ENCODE measurements at places on chromosomes 6 and 20. TPM values are rescaled to one million over a fixed set of nuclear protein-coding genes. Genes with fewer than 3 reads are reported as not detected.
A peak's percentile ranks its signal among the peaks of the same experiment; 100 is the strongest.

DNA sequence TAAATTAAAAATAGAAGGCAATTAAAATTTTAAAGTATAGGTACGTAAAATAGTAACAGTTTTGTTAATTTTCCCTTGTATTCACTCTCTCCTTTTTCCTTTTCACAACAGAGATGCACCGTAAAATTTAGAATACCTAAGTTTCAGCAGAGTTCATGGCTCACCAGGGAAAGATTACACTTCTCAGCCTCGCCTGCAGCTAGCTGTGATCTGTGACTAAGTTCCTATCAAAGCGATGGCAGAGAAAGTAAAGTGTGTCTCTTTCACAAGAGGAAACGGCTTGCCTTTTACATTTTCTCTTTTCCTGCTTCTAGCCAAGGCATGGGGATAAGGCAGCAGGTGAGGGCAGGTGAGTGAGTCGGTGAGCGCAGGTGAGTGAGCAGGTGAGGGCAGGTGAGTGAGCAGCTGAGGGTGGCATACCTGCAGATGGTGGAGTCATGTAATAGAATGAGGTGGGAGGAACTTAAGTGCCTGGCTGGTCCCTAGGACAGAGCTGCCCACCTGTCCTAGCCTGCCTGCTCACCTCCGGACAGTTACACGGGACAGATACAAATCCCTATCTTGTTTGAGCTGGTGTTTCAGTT is 30.9 kb downstream of the ZFP64 start:
- peaks cover 78% of the 10 kb centered on the region for H3K36me3 ChIP-seq
- H3K27ac ChIP-seq = no peak overlapping the region
- DNase-seq = no peak

- no peak for DNase-seq
- H3K4me3 ChIP-seq = no peak overlapping the region
Measured at GRCh38 chr20:32543570-32544259, 41.4 kb downstream of the NOL4L start.

The CLVS2 gene
- not detected for total RNA-seq

The MICA gene
- 19.2 TPM for total RNA-seq

DNA sequence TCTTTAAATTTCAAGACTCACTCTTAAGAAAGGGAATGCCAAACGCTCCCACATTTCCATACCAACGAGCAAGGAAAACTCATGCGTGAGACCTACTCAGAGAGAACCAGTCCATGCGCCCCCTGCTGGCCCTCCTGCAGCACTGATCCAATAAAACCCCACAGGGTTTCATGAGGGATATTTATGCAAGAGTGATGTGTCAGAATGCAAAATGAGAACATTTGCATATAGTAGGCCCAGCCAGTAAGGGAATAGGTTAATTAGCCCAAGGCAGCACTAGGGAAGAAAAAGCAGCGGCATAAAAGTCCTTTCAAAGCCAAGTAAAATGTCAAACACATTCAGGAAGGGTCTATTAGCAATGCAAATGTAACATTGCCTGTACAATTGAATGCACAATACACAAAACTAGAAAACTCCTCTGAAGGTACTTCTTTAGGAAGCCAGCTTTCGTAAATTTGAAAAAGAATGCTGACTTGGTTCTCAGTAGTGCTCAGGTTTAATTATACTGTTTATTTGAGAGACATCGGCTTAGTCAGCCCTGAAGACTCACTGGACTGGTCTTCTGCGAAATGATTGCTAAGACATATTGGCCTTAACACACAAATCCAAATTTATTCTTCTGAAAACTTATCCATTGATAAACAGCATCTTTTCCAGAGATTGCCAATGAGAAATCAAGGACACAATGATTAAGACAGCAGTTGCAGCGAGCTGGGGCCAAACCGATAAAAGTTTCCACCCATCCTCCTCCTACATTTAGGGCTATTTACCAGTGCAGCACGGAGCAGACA is 93.2 kb downstream of the GMPR start:
- H3K27ac ChIP-seq = no peak overlapping the region
- DNase-seq = peak; percentile 33
- H3K36me3 ChIP-seq = peaks cover 15% of the 10 kb centered on the region
- peaks cover 11% of the 10 kb centered on the region for H3K4me1 ChIP-seq
- H3K27me3 ChIP-seq = no peaks in the 10 kb centered on the region

- H3K36me3 ChIP-seq = no peaks in the 10 kb centered on the region
- H3K4me3 ChIP-seq = no peak overlapping the region
- no peaks in the 10 kb centered on the region for H3K27me3 ChIP-seq
- DNase-seq = peak; percentile 73
- H3K4me1 ChIP-seq = peaks cover 16% of the 10 kb centered on the region
- peak overlapping the region; percentile 36 for H3K27ac ChIP-seq
Measured at GRCh38 chr20:19275630-19276071, 63.2 kb downstream of the SLC24A3 start.

- H3K36me3 ChIP-seq = peaks cover 66% of the 10 kb centered on the region
- H3K27me3 ChIP-seq = no peaks in the 10 kb centered on the region
- no peak overlapping the region for H3K27ac ChIP-seq
- no peak for DNase-seq
Measured at GRCh38 chr6:44253307-44254101, 3.8 kb downstream of the SLC35B2 start.

- no peak overlapping the region for H3K27ac ChIP-seq
- H3K36me3 ChIP-seq = no peaks in the 10 kb centered on the region
- no peak overlapping the region for H3K4me3 ChIP-seq
- no peaks in the 10 kb centered on the region for H3K4me1 ChIP-seq
- no peaks in the 10 kb centered on the region for H3K27me3 ChIP-seq
Measured at GRCh38 chr6:156971153-156971885, 194.1 kb downstream of the ARID1B start.

DNA sequence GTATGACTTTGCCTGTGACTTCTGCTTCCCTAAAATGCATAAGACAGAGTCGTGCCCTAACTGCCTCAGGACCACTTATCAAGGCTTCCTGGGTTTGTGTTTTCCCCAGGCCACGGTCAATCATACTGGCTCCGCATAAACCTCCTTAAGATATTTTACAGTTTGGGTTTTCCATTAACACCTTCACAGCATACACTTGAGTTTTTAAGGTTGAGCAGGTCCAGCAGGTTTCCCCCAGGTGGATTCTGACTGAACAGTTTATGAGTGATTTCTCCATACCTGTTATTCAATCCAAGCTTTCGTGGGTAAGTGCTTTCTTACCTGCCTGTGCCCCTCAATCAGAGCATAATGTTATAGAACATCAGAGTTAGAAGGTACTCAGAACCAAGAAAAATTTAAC is 39.3 kb downstream of the NINL start:
- peaks cover 3% of the 10 kb centered on the region for H3K4me1 ChIP-seq
- H3K27ac ChIP-seq = no peak overlapping the region
- peak; percentile 5 for DNase-seq
- no peaks in the 10 kb centered on the region for H3K27me3 ChIP-seq

DNA sequence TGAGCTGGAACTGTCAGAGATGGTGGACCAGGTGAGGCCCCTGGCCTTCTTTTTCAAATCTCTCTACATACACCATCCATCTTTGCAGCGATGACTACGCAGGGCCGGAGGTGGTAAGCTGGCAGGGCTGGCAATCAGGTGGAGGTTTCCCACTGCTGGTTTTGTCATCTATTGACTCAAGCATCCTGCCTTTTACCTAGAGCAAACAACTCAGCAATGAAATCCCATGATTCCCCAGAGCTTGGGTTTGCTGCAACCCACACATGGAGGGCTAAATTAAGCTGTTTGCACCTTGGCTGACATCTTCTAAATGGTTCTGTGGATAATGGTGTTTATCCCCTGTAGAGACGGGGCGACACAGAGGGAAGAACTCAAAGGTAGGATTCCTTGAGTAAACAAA is 170.2 kb downstream of the SCP2D1 start:
- no peaks in the 10 kb centered on the region for H3K27me3 ChIP-seq
- no peak overlapping the region for H3K4me3 ChIP-seq
- DNase-seq = peak; percentile 22
- no peaks in the 10 kb centered on the region for H3K4me1 ChIP-seq
- H3K36me3 ChIP-seq = no peaks in the 10 kb centered on the region

DNA sequence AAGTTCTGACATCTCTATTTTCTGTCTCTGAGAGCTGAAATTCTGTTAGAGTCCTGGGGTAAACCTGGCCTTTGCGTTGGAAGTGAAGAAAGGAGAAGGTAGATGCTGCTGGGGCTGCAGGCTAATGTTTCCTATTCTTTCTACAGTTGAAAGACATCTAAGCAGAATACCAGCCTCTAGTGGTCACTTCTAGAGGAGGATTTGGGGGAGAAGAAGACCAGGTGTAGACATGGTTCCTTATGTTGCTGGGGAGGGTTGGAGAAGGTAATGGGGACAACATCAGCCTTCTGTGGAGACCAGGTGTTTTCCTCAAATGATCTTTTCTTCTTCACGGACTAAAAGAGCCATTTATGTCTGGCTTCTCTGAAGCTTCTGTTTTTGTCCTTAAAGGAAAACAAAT is 62.6 kb downstream of the BTBD3 start:
- H3K27me3 ChIP-seq = no peaks in the 10 kb centered on the region
- H3K4me3 ChIP-seq = no peak overlapping the region
- no peaks in the 10 kb centered on the region for H3K36me3 ChIP-seq

GRCh38 chr6:68632734-68633133 is 2.3 kb upstream of the ADGRB3 start:
- DNase-seq = no peak
- H3K4me1 ChIP-seq = no peaks in the 10 kb centered on the region
- H3K27me3 ChIP-seq = no peaks in the 10 kb centered on the region

DNA sequence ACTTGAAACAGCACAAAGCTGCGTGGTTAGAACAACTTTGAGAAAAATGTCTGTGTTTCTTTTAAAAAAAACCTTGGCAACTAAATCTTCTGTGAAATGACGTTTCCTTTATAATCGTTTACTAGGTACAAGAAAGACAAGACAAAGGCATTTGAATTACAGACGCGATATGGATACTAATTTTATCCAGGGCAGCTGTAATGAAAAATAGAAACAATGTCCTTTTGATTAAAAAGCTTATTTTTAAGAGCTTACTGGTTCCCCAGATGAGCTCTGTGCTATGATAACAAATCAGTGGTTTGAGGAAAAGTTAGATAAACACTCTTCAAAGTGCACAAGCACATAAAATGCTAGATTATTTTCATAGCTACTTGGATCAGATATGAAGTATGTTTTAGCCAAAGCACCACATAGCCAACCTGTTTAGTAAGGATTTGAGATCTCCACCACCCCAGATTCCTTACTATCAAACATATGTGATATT is 1.6 kb upstream of the SYNCRIP start:
- peak overlapping the region; percentile 93 for H3K4me3 ChIP-seq
- no peak for DNase-seq
- no peaks in the 10 kb centered on the region for H3K27me3 ChIP-seq
- no peaks in the 10 kb centered on the region for H3K4me1 ChIP-seq
- no peaks in the 10 kb centered on the region for H3K36me3 ChIP-seq

The ASCC3 gene
- total RNA-seq = 12.7 TPM

- H3K27me3 ChIP-seq = no peaks in the 10 kb centered on the region
- peaks cover 24% of the 10 kb centered on the region for H3K36me3 ChIP-seq
- H3K4me1 ChIP-seq = peaks cover 24% of the 10 kb centered on the region
- peak overlapping the region; percentile 67 for H3K27ac ChIP-seq
- H3K4me3 ChIP-seq = no peak overlapping the region
- DNase-seq = no peak
Measured at GRCh38 chr20:36818861-36819260, 45.3 kb upstream of the DSN1 start.

GRCh38 chr6:153162172-153162571 is 31.1 kb upstream of the RGS17 start:
- H3K36me3 ChIP-seq = no peaks in the 10 kb centered on the region
- no peaks in the 10 kb centered on the region for H3K27me3 ChIP-seq
- H3K27ac ChIP-seq = no peak overlapping the region
- no peak overlapping the region for H3K4me3 ChIP-seq
- no peak for DNase-seq
